ENCODE measurements at places on chromosomes 12 and 14.

DNA sequence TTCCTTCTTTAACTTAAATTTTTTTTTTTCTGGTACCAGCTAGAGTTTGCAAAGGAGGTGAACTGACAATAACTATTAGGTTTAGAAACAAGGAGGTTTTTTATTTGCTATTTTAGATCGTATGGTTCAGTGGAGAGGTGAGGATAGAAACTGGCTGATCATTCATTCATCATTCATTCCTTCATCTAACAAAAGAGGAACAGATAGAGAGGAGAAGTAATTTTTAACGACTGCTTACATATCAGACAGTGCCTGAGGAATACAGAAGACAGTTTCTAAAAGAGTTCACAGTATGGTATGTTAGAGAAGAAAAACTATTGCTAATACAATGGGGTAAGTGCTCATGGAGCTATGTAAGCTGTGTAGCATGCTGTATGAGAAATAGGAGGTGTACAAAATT lies 111.1 kb downstream of the ERC1 start:
- DNase-seq, result no peak

GRCh38 chr12:107329569-107330324 lies 236.4 kb upstream of the CRY1 start:
- no peak for DNase-seq

GRCh38 chr14:71262441-71262840 lies 355.2 kb downstream of the PCNX1 start:
- DNase-seq, result no peak

DNA sequence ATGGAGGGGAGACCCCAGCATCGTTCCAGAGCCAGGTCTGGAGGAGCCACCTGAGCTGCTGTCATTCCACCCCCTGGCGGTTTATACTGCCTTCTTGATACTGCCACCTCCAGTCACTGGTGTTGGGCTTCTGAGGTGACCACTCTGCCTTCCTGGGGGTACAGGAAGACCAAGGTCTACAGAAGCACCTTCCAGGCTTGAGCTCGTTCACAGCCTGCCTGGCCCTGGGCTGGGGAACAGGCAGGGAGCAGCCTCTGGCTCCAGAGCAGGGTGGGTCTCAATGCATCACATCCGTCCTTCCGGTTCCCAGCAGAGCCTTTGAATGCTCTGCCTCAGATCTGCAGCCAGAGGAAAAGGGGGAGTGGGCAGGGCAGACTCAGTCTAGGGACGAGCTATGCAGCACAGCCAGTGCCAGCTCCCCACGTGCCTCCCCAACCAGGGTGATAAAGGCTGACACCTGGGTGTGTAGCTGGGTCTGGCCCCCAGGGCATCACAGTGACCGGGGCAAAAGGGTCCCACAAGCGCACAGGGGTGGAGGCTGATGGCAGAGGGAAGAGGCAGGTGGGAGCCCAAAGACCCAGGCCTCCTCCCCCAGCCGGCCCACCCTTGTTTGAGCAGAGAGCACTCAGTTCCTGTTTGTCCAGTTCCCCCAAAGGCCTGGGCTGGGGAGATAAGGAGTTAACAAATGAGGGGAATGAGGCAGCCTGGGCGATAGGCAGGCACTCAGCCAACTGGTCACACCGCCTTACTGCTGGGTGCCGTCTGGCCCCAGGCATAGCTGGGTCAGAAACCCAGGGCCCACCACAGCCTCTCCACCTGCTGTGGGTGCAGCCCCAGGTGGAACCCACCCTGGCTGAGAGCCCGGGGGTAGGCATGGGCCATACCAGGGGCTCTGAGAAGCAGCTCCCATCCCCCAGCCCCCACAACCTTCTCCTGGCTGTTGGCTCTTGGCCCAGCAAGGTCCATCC lies 17.1 kb downstream of the DEGS2 start:
- no peak for DNase-seq

- no peak for DNase-seq
Measured at GRCh38 chr12:32139064-32139421, 32.4 kb downstream of the BICD1 start.

- no peak for DNase-seq
Measured at GRCh38 chr14:51308866-51309265, 68.8 kb downstream of the TMX1 start.

DNA sequence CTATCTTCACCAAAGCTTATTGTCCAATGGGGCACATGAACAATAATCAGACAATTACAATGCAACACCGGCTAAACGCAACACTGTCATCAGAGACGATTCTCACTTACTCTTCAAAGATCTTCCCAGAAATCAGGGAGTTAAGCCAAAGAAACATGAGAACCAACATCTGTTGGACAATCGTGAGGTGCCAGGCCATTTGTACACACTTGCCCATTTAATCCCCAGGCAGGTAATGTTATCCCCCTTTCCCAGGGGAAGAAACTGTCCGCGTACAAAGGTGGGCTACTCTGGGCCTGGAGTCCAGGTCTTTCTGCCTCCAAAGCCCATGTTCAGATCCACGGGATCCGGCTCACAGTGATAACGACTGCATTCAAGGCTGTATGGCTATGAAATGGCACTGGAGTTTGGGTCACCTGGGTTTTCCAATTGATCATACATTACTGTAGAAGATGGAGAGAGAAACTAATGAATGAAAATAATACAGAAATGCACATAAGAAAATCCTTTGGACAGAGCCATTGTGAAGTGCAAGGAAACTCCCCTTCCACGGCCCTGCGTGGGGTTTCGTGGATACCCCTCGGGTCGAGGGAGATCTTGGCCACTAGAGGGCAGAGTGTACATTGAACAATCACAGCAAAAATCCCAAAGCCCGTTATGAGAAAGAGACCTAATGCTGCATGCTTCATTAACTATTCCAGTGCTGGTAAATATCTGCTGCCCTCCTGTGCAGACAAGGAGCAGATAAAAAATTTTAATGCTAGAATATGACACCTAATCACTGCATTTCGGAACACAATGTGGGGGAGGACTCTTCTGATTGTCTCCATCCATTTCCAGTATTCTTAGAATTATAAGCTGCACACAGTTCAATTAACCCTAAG lies 111.4 kb downstream of the EGLN3 start:
- DNase-seq, result peak; percentile 50

GRCh38 chr14:50798048-50798421 lies 32.9 kb downstream of the NIN start:
- no peak for DNase-seq

- DNase-seq, result no peak
Measured at GRCh38 chr14:61513986-61514830, 181.1 kb upstream of the HIF1A start.

DNA sequence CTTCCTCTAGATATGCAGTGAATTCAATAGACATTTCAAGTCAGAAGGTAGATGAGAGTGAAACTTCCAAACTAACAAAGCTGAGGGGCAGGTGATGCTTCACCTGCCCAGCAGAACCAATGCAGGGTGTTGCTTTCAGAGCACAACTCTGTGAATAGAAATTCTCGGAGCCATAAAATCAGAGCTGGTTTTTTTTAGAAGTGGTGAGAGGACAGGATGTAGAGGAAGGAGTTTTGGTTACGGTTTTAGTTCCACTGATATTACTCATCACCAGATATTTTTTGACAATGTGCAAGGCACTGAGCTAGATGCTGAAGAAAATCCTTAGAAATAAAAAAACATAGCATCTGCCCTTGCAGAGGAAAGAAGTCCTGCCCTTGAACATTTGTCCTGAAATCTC lies 62.2 kb downstream of the BMP4 start:
- DNase-seq, result no peak

DNA sequence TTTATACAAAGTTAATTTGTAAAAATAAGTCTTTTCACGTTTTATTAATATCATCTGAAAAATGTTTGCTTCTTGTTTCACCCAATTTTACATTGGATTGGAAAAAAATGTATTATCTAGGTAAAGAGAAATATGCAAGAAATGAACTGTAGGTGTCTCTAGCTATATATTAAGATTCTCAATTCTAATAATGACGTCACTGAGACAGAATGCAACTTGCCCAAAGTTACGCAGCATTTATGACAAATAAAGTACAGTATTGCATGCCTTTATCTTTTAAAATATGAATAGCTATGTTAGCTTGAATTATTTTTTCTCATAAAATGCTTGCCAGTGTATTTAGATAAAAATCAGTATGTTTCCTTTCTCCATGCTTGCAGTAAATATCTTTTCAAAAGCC lies 728.8 kb downstream of the RERGL start:
- no peak for DNase-seq

DNA sequence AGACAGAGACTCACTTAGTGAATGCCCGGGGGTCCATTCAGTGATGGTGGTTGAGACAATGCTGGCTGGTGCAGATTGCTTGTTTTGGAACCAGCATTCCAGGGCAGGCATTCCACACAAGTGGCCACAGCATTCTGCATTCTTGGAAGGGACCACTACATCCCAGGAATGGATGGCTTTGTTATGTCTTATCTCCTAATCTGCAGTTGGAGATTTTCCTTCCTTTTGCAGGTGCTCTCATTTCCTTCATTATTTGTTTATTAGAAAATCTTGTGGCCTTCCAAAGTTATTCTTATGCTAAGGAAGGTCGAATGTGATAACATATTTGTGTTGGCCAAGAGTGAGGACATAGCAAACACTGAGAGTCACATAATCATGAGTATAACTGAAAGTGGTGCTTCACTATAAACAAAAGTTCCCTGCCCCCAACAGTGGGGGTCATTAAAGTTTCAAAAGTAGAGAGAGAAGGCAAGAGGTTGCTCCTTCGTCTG lies 66.0 kb downstream of the BMP4 start:
- DNase-seq, result no peak

DNA sequence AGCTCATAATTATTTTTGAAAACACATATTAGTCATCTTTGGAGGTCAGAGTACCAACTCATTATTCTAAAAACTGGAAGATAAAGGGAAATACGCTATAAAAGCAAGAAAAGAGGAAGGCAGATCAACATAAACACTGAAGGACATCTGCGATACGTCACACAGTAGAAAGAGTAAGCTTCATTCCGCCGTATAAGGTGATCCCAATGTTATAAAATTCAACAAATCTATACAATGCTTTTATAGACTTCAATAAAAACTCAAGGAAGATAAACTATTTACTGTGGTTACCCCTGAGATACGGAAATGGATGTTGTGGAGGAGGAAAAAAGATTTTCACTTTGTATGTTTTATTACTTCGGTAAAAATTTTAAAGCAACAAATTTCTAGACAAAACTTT lies 92.6 kb downstream of the ITPR2 start:
- no peak for DNase-seq

Data from CD4-positive, alpha-beta memory T cell (primary cell).